ENCODE measurements at places on chromosomes 1 and 21.
A peak's percentile ranks its signal among the peaks of the same experiment; 100 is the strongest.

- peak; percentile 73 for DNase-seq
Measured at GRCh38 chr1:208216062-208216461, 28.1 kb downstream of the PLXNA2 start.

DNA sequence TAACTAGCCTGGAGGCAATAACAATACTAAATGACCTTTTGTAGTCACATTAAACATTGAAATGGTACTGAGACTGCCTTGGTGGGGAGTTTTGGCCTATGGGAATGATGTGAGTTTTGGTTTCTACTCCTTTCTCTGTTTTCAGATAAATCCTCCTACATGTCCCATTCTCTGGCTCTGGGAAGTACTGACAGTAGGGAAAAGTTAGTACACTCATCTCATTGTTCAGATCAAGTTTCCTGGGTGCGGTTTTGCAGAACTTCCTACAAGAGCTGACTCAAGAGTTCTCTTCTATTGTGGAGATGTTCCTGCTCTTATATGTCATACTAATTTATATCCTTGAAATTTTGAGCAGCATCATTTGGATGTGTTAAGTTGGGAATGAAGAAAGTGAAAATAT is 74.2 kb upstream of the MACF1 start:
- DNase-seq: peak; percentile 89

DNA sequence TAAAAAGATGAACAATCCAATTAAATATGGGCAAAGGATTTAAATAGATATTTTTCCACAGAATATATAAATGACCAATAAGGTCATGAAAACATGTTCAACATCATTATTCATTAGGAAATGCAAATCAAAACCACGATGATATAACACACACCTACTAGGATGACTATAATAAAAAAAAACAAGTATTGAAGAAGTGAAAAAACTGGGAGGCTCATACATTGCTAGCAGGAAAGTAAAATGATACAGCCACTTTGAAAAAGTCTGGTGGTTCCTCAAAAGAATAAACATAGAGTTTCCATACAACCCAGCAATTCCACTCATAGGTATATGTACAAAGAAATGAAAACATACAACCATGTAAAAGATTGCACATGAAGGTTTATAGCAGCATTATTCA is 75.7 kb upstream of the RAB4A start:
- DNase-seq: no peak

DNA sequence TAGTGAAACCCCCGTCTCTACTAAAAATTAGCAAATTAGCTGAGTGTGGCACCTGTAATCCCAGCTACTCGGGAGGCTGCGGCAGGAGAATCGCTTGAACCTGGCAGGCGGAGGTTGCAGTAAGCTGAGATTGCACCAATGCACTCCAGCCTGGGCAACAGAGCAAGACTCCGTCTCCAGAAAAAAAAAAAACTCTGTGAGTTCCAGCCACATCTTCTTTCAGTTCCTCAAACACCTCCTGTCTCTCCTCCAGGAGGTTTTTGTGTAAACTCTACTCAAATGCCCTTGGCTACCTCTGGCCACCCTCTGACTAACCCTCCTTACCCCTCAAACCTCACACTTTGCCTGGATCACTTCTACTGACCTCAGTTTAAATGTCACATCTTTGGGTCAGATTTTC is 38.1 kb downstream of the RCSD1 start:
- no peak for DNase-seq

GRCh38 chr1:42379794-42380585 is 602 bp upstream of the RIMKLA start:
- DNase-seq: peak; percentile 51

DNA sequence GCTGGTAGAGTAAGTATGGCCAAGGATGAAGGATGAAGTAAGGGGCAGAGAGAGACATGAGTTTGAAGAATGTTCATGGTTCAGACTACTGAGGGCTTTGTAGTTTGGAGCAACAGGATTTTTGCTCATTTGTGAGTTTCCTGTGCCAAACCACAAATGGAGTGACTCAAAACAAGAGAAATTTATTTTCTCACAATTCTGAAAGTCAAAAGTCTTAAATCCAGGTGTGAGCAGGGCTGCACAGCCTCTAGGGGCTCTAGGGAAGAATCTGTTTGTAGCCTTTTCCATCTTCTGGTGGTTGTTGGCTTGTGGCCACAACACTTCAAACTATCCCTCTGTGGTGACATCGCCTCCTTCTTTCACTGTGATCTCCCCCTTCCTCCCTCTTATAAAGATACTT is 58.9 kb downstream of the RHOU start:
- DNase-seq: peak; percentile 27

DNA sequence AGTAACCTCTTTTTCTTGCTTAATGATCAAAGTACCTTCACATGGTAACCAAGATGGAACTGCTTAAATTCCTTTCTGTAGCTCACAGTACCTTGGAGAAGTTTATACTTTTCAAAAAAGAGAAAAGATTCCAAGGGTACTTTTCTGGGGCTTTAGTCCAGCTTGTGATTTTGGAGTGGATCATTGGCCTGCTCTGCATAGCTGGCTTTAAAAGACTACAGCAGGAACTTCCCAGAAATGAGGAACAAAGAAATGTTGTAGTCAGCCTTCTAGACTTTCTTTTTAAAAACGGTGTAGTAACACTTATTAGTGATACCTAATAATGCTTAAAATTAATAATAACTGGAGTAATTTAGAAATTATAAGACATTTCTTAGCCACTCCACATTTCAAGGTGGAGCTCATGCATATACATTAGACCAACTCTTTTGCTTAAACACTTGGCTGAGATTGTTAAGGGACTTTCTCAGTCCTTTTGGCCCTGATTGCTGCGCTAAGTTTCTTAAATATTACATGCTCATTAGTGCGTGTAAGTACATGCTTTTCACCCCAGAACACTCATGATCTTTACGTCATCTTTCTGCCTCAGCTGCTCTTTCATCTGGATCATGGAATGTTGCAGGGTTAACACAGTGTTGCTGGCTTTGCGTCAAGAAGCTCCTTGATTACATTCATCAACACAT is 57.3 kb downstream of the SDCCAG8 start:
- peak; percentile 36 for DNase-seq

DNA sequence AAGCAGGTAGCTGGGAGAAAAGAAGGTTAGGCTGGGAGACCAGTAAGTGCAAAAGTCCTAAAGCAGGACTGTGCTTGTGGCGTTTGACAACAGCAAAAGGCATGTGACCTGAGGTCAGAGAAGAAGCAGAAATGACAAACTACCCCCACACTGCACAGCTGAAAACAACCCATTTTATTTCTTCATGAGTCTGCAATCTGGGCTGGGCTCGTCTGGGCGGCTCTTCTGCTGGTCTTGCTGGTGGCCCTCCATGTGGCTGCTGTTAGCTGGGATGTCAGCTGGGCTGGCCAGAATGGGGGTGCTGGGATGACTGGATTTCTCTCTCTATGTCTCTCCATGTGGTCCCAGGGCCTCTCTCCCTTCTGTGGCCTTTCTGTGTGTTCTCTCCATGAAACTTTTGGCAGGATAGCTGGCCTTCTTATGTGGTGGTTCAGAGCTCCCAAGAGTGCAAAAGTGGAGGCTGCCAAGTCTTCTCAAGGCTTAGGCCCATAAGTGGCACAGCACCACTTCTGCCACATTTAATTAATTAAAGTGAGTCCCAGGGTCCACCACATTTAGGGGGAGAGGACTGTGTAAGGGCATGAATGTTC is 128.6 kb downstream of the RIPK4 start:
- no peak for DNase-seq

DNA sequence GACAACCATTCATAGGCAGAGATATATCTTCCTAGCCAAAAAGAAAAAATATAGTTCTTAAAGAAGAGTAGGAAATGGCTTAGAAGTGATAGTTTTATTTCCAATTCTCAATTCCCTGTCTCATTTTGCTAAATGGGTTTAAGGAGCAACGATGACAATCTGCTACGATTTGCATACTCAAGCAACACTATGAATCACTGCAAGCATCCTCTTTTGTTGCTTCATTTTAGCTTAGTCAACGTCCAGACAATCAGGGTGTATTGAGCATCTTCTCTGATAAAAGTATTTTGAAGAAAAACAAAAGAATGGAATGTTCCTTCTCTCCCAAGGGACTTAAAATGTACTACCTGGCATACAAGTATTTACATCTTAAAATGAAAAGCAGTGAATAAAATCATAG is 80.6 kb downstream of the RGS7 start:
- no peak for DNase-seq

DNA sequence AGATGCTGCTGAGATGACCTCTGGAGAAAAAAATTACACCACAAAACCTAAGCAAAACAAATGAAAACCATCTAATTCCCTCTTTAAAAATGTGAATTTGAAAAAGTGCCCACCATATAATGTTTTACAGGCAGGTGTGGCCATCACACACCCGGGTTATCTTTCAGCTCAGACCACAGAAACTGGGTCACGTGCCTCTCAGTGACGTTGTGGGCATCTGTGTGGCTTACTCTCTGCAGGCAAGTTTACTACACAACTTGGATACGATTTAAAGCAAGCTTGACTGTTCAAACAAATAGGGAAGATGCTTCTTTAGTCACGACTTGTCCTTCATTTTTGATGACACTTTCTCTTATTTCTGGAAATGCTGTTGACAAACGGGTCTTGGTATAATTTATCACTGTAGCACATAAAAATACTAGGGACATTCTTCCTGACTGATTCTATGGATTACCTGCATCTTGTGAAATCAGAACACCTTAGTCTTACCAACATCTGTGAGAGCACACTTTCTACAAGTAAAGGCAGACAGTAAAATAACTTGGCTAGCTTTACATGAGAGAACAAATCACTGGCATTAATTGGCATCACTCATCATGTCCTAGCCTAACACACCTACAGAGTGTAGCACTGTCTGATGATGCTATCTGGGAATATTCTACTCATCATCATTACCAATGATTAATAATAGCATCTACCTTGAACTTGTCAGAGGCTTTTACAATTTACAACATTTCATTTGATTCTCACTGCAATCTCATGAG is 89.3 kb upstream of the EDEM3 start:
- DNase-seq: no peak

DNA sequence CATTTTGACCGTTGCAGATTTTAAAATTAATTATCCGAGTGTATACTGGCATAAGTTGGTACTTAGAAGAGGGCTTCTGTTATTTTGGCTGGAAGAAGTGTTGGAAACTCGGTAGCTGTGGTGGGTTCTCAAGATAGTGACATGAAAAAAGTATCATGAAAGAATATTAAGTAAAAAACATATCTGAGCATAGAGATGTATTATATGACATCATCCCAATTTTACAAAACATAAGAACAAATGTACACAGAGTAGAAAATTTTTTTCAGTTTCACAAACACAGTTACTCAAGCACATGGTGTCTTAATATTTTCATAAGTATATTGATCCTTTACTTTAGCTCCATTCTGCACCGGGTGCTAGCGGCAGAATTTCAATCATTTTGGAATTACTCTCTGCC is 684 bp downstream of the IFI16 start:
- DNase-seq: no peak

DNA sequence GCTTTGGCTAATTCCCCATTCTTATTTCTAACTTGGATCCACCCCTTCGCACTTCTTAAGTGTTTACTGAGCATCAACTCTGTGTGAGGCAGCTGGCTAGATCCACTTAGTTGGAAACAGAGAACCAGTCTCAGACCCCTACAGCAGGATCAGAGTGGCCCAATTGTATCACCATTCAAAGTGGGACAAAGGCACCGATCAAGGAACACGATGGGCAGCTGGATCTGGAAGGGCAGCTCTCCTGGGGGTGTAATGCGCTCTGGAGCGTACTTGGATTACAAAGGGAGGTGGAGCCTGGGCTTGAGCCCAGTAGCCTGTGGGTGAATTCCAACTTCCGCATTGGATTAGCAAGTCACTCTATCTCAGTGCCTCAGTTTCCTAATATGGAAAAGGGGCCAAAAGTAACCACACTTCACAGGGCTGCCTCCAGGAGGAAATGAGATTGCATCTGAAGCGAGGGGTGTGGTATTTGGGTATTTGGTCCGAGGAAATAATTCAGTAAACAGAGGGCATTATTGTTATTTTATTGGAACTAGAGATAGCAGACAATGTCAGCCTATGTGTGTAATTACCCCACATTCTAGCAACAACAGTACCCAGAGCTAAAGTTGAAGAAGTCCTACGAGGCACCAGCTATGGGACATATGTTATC is 11.9 kb downstream of the ECE1 start:
- DNase-seq: peak; percentile 80

GRCh38 chr1:58611861-58612385 is 34.9 kb upstream of the TACSTD2 start:
- DNase-seq: peak; percentile 43

- peak; percentile 45 for DNase-seq
Measured at GRCh38 chr1:162088281-162088969, 18.9 kb downstream of the NOS1AP start.

GRCh38 chr1:33532250-33532649 is 59.8 kb downstream of the ZSCAN20 start:
- DNase-seq: no peak

DNA sequence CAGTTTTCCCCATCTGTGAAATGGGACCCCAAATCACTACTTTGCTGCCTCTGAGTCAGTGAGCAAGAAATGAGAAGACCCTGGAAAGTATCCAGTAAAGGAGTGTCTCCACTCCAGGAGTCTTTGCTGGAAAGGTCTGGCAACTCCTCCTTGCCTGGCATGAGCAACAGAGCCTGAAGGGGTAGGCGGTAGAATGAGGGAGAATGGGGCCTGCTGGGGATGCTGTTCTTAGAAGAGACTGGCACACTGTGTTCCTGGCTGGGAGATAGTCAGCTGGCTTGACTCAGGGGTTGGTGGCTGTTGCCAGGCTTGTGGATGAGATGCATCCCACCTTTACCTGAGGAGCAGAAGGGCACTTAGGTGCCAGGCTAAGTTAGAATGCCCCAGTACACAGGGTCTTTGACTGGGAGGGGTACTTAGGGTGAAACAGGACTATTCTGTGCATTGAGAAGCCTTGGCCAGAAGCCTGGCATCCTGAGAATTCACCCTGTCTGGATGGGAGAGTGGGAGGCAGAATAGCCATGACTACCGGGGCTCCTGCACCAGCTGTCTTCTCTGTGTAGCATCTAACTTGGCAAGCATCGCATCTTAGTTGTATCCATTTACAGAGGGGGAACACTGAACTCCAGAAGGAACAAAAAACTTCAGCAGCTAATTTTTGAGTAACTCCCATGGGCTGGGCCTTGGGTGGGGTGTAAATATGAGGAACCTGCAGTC is 2.5 kb downstream of the MFSD2A start:
- DNase-seq: no peak

- DNase-seq: no peak
Measured at GRCh38 chr1:77349275-77349674, 67.5 kb downstream of the AK5 start.

GRCh38 chr1:21764615-21765423 is 18.1 kb downstream of the USP48 start:
- peak; percentile 82 for DNase-seq

DNA sequence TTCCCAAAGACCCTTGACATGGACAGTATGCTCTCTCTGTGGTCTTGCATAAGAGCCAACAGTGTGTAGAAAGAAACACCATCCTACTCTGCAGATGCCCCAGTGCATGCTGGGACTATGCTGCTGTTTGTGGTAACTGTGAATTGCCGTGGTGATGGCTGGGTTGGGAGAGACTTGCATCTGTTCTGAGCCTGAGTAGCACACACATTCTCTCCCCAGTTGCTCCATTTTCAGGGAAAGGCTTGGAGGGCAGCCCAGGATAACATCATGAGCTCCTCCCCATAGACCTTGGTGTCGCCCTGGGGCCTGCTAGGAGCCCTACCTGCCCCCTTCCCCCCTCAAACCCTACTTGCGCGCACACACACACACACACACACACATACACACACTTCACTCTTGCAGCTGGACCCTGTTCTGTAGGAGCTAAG is 120.9 kb upstream of the IPO9 start:
- peak; percentile 85 for DNase-seq

All from iris pigment epithelial cell (primary cell).